ENCODE measurements at places on chromosomes 6 and 20.

DNA sequence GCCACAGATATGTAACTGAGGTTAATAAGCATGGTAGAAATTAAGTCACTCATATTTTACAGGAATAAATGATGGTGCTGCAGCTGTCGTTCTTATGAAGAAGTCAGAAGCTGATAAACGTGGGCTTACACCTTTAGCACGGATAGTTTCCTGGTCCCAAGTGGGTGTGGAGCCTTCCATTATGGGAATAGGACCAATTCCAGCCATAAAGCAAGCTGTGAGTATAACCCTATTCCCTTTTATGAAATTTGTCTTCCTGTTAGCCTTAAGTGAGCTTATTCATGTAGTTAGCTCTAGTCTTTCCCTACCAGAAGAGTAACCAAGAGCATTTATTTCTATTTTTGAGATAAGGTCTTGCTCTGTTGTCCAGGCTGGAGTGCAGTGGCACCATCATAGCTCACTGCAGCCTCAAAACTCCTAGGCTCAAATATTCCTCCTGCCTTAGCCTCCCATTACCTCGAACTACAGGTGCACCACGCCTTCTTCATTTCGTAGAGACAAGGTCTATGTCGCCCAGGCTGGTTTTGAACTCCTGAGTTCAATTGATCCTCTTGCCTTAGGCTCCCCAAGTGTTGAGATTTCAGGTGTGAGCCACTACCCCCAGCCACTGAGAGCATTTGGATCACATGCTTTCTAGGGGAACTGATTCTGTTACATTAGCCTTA, 12.0 kb downstream of the TCP1 start:
- no peaks in the 10 kb centered on the region for H3K27me3 ChIP-seq
- no peak overlapping the region for H3K4me3 ChIP-seq
- DNase-seq: no peak
- no peak overlapping the region for H3K27ac ChIP-seq
- H3K36me3 ChIP-seq: peaks cover 4% of the 10 kb centered on the region

- DNase-seq: no peak
- H3K4me3 ChIP-seq: peak overlapping the region; percentile 84
- H3K27ac ChIP-seq: peak overlapping the region; percentile 95
- H3K36me3 ChIP-seq: no peaks in the 10 kb centered on the region
- no peaks in the 10 kb centered on the region for H3K27me3 ChIP-seq
Observed at GRCh38 chr6:119348748-119349360, 707 bp downstream of the MAN1A1 start.

DNA sequence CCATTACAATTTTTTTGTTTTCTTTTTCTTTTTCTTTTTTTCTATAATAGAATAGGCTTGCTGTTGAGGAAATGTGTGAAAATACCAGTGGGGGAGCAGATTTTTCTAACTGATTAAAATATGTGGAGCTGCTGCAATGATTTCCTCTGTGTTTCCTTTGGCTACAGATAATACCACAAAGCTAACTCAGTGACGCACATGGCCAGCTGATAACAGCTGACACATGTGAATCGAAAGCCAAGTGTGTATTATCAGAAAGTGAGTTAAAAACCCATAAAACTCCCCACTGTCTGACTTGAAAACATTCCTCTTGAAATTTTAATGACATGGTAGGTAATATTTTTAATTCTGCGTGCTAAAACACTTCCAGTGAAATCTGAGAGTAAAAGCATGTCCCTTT, 70.8 kb upstream of the AHI1 start:
- no peaks in the 10 kb centered on the region for H3K27me3 ChIP-seq
- no peaks in the 10 kb centered on the region for H3K36me3 ChIP-seq
- no peak overlapping the region for H3K4me3 ChIP-seq

DNA sequence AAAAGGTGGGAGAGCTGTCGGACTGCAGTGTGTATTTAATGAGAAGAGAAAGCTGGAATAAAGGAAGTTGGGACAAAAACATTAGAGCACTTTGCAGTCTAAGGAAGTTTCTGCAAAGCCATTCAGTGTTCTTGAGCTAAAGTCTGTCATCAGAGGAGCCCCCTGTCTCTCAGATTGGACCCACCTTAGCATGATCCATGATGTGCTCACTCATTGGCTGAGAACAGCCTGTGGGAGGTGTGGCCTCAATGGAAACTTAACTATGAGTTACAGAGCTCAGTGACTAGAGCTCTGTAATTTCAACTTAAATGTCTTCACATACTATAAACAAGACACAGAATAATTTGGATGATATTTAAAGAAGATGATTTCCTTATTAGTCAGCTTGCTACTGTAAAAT, 437.0 kb downstream of the BTBD3 start:
- no peak for DNase-seq
- no peak overlapping the region for H3K4me3 ChIP-seq
- H3K27ac ChIP-seq: no peak overlapping the region
- no peaks in the 10 kb centered on the region for H3K4me1 ChIP-seq

- no peaks in the 10 kb centered on the region for H3K36me3 ChIP-seq
- DNase-seq: no peak
- no peaks in the 10 kb centered on the region for H3K4me1 ChIP-seq
- H3K27ac ChIP-seq: no peak overlapping the region
Observed at GRCh38 chr20:11271319-11271718, 597.5 kb upstream of the JAG1 start.
